T-helper 17 cell (primary cell): ENCODE measurements at places on chromosomes 2 and 18.

DNA sequence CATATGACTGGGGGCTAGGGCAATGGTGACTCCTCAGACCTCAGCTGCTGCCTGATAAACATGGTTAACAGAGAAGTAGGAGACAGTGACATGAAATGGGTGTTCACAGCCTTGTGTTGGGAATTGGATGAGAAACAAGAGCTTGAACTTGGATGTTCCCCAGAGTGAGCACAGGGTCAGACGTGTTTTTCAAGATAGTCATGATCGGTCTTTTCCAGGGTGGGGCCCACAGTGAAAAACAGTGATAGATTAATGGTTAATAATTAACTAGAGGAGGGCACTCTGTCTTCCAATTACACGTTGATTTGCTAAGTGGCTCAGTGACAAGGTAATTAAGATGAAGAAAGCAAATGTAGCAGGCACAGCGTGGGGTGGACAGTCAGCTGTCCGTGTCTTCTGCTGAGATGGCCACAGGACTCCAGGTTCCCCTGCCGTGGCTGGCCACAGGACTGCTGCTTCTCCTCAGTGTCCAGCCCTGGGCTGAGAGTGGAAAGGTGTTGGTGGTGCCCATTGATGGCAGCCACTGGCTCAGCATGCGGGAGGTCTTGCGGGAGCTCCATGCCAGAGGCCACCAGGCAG is at the start of gene UGT1A3:
Gene UGT1A3, plus strand, starts transcription at position 320 of the 579 bp plus-strand sequence. Its CDS starts 85 bp downstream, at position 405.
- no peak for DNase-seq

- no peak for DNase-seq
Observed at GRCh38 chr18:27114842-27115241, 70.3 kb downstream of the CHST9 start.

- DNase-seq = no peak
Observed at GRCh38 chr18:66136039-66136438, 385.2 kb downstream of the CDH7 start.

DNA sequence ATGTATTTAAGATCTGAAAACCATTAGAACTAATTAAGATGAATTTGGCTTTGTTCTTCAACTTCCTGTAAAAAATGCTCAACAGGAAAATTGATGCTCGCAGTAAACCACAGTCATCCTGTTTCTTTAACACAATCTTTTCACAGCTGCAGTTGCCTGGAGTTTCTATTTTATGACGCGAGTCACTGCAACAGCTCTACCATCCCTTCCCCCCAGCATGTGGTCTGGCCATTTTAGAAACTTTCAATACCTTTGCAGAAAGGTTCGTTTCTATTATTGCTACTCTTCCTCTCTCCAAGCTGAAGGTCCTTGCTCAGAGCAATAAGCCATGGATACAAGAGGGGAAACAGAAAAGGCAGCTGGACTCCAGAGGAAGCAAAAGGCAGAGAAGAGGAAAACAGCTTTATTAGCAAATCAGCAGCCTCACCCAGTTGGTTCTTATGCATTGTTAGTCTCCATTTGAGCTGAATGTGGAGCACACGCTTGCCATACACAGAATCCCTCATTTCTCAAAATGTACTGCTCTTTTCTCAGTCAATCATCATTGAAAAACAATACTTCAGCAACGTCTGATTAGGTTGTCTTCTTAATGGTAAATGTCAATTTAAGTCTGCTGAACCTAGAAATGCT is 3.9 kb downstream of the WIPF1 start:
- DNase-seq = peak; percentile 46

GRCh38 chr2:111667542-111668273 is 216.3 kb downstream of the ANAPC1 start:
- no peak for DNase-seq

DNA sequence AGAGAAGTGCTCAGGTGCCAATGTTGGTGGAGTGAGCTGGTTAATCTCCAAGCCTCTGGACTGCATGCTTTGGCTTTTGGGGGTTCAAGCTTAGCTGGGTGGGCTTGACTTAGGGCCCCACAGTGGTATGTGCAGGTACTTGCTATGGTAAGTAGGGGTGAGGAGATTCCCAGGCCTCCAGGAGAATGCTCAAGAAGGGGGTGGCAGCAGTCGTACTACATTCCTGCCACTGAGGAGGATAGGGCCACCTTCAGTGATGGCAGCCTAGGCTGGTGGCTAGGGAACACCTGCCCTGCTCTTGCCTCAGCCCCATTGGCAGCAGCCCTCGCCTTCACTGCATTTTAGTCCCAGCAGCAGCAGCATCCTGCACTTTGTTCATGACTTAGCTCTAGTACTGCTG is 55.6 kb upstream of the MYL1 start:
- no peak for DNase-seq

GRCh38 chr2:181371782-181372645 is 85.2 kb upstream of the ITGA4 start:
- no peak for DNase-seq

DNA sequence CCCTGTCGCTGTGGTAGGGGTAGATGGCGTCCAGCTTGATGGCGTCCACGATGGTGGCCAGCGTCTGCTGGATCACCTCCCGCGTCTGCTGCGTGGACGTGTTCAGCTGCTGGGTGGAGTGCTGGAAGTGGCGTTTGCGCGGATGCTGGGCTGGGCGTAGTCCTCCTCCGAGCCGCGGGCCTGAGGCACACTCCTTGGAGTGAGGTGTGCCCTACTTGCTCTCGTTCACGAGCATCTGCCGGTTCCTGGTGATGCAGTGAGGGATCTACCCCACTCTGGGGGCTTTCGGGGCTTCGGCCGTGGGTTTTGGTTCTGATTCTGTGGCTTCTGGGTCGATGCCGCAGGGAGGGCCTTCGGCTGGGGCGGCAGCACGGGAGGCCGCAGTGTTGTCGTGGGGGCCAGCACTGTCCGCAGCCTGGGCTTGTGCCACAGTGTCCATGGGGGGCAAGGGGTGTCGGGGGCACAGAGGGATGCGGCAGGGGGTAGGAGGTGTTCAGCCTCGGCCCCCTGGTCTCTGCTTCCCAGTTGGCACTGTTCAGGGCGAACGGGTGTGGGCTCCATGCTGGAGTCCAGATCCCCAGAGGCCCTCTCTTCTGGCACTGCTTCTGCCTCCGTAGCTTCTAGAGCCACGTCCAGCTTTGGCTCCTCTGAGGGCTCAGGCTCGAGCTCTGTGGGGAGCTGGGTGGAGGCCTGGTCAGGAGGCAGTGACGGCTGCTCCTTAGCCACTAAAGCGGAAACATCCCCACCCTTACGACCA is 890.6 kb upstream of the LRRTM1 start:
- no peak for DNase-seq

DNA sequence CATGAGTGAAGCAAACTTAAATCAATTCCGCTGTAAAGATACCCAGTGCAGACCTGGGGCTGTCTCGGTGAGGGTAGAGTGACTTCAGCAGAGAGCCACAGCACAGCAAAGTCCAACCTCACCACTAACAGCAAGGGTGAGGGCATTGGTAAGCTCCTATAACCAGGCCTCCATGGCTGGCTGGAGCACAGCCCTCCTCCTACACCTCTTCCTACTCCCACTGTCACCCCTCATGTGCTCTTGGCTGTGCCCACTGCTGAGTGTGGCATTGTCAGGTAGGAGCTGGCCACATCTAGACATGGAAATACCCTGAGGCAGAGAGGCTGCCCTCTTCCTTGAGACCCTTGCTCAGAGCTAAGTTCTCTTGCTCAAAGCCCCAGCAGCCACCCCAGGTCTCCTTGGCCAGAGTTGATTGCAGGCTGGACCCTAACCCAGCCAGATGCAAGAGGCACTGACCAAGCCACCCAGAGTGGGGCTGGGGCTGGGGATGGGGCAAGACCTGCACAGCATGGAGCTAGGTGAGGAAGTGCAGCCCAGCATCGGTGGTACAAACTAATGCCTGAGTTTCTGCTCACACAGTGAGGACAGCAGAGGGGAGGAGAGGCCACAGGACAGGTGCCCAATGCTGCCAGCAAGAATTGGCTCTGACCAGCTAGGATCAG is 77.6 kb upstream of the RAB6C start:
- DNase-seq = peak; percentile 3

DNA sequence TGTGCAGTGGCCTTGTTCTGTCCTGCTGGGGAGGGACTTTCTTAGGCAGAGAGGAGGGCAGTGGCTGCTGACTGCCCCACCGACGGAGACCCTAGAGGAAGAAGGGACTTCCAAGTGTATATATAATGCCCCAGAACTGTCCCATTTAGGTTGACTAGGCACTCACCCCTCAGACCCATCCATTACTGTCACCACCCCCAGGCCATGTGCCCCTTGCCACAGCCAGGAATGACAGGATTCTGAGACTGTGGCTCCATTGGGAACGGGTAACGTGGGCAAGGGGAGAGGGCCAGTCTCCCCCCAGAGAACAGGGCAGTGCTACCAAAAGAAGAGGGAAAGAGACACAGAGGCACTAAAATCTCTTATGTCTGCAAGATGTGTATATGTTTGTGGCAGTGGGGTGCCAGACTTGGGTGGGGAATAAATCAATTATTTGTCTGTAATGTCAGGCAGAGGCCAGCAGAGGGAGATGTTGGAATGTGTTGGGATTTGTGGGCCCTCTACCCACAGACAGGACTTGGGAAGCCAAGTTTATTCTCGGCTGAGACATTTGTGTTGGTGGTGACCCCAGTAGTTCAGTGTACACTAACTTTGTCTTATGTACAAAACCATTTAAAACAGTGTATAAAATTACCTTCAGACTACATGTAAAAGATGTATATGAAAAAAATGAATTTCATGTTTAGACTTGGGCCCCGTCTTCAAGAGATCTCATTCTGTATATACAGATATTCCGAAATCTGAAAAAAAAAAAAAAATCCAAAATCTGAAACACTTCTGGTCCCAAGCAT is 24.0 kb upstream of the TMEM37 start:
- DNase-seq = no peak

DNA sequence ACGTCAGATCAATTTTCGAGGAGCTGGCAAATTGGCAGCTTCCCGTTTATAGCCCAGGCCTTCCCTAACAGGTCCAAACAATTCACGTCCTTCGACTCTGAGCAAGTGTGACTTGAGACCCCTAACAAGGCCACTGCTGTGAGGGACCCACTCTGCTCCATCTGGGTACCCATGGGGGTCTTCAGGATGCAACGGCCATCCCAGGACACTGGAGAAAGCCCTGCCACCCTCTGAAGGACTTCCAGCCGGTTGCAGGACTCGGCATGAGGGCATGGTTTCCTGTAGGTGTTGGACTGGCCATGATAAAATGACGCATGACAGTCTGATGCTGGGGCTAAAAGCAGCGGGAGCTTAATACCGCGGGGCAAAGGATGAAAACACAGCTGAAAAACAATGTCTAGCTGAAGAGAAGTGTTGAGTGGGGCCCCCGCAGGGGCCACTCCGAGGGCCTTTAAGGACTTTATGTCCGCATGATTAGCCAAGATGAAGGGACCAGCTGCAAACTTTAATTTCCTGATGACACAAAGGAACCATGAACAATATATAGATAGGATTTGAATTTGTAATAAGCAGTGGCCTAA is 113.3 kb upstream of the ZNF521 start:
- DNase-seq = no peak

- no peak for DNase-seq
Observed at GRCh38 chr2:7661502-7661901, 744.3 kb downstream of the RNF144A start.

DNA sequence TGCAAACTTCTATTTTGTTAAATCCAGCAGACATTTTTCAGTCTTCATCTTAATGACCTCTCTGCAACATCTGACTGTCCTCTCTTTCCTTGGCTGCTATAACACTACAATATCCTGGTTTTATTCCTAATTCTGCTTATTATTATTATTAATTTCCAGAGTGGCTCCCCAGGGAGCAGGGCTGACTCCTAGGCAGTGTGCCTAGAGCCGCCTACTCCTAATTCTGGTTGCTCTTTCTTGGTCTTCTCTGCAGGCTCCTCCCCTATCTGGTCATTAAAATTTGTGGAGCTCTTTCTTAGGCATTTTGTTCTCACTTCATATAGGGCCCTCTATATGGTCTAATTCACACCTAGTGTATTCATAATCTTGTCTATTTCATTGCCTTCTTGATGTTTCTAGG is 10.8 kb downstream of the LOXL3 start:
- DNase-seq = no peak

DNA sequence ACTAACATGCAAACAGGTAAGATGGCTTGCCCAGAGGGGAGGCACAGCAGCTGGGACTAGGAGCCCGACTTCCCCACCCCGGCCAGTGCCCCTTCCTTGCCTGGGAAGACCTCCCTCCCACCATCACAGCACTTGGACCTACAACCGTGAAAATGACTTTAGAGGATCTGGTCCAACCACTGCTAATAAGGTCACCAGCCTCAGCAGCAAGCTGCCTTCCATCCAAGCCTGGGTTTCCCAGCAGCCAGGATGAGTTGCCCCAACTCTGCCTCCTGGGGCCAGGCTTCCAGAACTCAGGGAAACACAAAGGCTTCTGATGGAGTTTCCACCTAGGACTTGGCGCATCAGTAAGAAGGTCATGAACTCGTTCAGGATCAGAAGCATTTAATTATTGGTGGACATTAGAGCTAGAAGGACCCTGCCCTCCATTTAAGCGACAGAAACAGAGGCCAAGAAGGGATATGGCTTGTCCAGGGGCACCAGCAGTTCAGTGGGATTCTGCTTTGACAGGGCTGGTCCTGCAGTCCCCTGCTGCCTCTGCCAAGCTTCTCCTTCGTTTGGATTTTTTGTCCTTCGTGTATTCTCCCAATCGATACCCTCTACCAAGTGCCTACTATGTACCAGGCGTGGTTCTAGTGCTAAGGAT is 403.0 kb upstream of the ID2 start:
- no peak for DNase-seq

DNA sequence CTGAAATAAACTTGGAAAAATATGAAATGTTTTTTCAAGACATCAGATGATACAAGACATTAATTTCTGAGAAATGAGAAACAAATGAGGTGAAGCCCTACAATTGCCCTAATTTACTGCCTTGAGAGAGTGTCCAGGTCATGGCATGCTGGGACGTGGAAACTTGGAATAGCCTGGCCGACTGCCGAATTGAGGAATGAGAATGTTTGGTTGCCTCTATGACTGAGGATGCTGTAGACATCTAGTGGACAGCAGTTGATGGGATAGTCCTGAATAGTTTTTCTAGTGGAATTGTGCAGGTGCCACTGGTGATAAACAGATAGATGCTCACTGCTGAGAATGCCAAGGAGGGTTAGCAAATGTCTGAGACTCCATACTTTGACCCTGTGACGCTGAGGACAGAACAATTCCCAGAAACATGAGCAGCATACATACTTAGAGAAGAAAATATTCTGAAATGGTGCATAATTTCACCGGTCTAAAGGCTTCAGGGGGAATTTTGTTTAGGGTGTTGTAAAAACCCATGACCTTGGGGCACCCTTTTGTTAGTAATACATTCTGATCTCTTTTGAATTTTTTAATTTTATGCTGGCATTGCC is 56.5 kb upstream of the CWC22 start:
- no peak for DNase-seq

DNA sequence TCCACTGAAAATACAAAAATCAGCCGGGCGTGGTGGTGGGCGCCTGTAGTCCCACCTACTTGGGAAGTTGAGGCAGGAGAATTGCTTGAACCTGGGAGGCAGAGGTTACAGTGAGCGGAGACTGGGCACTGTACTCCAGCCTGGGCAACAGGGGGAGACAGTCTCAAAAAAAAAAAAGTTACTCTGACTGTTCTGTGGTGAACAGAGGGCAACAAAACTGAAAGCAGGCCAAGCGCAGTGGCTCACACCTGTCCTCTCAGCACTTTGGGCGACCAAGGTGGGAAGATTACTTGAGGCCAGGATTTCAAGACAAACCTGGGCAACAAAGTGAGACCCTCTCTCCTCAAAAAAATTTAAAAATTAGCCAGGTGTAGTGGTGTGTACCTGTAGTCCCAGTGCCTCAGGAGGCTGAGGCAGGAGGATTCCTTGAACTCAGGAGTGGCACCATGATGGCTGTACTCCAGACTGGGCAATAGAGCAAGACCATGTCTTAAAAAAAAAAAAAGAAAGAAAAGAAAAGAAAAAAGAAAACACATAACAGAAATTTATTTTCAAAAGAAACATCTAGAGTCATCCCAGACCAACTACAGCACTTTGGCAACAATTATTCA is 13.6 kb upstream of the RTN4 start:
- no peak for DNase-seq
